ENCODE measurements at places on chromosomes 5 and 9. TPM values are rescaled to one million over a fixed set of nuclear protein-coding genes. Genes with fewer than 3 reads are reported as not detected.
A peak's percentile ranks its signal among the peaks of the same experiment; 100 is the strongest.

The ACOT12 gene
- total RNA-seq, result 1.4 TPM

DNA sequence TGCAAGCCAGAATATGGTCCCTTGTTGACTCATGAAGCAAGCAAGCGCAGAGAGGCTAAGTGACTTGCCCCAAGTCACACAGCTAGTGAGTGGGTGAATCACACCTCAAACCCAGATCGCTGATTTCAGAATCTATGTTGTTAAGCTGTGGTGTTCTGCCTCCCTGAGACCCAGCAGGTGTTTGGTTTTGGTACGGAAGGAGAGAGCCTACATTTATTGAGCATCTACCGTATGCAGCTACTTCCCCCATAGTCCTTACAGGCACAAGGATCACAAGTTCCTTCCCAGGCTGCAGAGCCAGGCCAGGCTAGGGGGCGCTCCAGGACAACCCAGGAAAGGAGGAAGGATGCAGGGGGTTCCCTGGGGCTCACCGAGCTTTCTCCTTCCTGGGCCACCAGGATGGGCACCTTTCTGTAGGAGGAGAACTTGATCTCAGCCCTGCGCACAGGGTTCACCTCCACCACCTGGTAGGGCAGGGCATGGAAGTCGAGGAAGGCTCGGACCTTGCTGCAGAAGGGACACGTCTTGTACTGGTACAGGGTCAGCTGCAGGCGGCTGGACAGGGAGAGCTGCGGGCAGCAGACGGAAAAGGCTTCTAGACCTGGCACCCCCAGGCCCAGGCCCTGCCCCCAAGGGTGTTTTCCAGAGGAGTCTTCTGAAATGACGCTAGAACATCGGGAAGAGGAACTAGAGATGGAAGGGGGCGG lies 2.5 kb downstream of the PTGES2 start:
- H3K27me3 ChIP-seq, result no peaks in the 10 kb centered on the region
- peaks cover 9% of the 10 kb centered on the region for H3K4me1 ChIP-seq
- no peak overlapping the region for H3K27ac ChIP-seq
- no peak overlapping the region for H3K4me3 ChIP-seq
- H3K36me3 ChIP-seq, result peaks cover 4% of the 10 kb centered on the region

- no peaks in the 10 kb centered on the region for H3K27me3 ChIP-seq
- no peak overlapping the region for H3K27ac ChIP-seq
- H3K4me1 ChIP-seq, result no peaks in the 10 kb centered on the region
- H3K36me3 ChIP-seq, result no peaks in the 10 kb centered on the region
- DNase-seq, result peak; percentile 10
These were observed 816.8 kb downstream of the MTRR start for GRCh38 chr5:8685704-8686103.

- no peak overlapping the region for H3K27ac ChIP-seq
- H3K4me3 ChIP-seq, result no peak overlapping the region
- H3K4me1 ChIP-seq, result no peaks in the 10 kb centered on the region
- H3K27me3 ChIP-seq, result no peaks in the 10 kb centered on the region
- no peak for DNase-seq
These were observed 10.1 kb downstream of the PLIN2 start for GRCh38 chr9:19117039-19117716.

- H3K4me3 ChIP-seq, result no peak overlapping the region
- DNase-seq, result no peak
- no peaks in the 10 kb centered on the region for H3K4me1 ChIP-seq
- H3K27ac ChIP-seq, result no peak overlapping the region
These were observed 11.3 kb upstream of the ACSL6 start for GRCh38 chr5:132022737-132023136.

- no peak for DNase-seq
- no peak overlapping the region for H3K27ac ChIP-seq
- no peaks in the 10 kb centered on the region for H3K36me3 ChIP-seq
- no peaks in the 10 kb centered on the region for H3K27me3 ChIP-seq
- H3K4me1 ChIP-seq, result no peaks in the 10 kb centered on the region
These were observed 83.6 kb downstream of the SMC2 start for GRCh38 chr9:104177676-104178075.

The NADK2 gene
- 79.4 TPM for total RNA-seq

The CEL gene
- total RNA-seq, result 1.9 TPM

GRCh38 chr9:91255327-91255726 lies 106.4 kb downstream of the AUH start:
- no peak for DNase-seq
- H3K4me1 ChIP-seq, result no peaks in the 10 kb centered on the region
- no peak overlapping the region for H3K27ac ChIP-seq
- no peak overlapping the region for H3K4me3 ChIP-seq

The CCL28 gene
- 8.6 TPM for total RNA-seq

DNA sequence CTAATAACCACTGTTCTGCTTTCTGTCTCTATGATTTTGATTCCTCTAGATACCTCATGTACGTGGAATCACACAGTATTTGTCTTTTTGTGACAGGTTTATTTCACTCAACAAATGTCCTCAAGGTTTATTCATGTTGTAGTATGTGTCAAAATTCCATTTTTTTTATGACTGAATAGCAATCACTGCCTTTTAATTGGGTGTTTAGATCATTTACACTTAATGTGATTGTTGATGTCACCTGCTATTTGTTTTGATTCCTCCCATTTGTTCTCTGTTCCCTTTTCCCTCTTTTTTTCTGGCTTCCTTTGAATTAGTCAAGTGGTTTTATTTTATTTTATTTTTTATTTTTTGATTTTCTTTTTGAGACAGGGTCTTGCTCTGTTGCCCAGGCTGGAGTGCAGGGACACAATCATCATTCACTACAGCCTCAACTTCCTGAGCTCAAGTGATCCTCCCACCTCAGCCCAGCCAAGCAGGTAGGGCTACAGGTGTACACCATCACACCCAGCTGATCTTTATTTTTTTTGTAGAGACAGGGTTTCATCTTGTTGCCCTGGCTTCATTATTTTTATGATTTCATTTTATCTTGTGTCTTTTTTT lies 41.6 kb downstream of the LHX3 start:
- H3K27ac ChIP-seq, result no peak overlapping the region
- no peaks in the 10 kb centered on the region for H3K36me3 ChIP-seq
- no peak for DNase-seq
- no peak overlapping the region for H3K4me3 ChIP-seq
- H3K4me1 ChIP-seq, result no peaks in the 10 kb centered on the region

DNA sequence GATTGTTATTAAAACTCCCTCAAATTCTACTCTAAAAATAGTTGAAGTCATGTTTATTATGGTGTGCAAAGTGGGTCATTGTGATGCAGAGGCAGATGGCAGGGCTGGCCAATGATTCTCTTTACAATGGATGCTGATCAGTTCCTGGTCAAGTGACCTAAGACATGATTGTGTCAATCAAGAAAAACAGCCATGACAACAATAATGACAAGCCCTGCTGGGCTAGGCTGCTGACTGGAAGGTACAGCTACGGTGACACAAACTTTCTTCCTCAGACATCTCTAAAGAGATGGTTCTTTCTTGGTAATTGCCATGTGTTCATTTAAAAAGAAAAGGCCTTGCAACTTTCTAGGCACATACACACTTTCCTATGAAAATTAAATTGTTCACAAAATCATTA lies 3.6 kb downstream of the SLC24A2 start:
- no peak overlapping the region for H3K4me3 ChIP-seq
- no peak overlapping the region for H3K27ac ChIP-seq
- no peak for DNase-seq
- no peaks in the 10 kb centered on the region for H3K27me3 ChIP-seq
- no peaks in the 10 kb centered on the region for H3K4me1 ChIP-seq
- H3K36me3 ChIP-seq, result no peaks in the 10 kb centered on the region
